ENCODE measurements at places on chromosomes 2 and 18.

- no peak for DNase-seq
Measured at GRCh38 chr2:99543247-99543646, 53.4 kb upstream of the REV1 start.

DNA sequence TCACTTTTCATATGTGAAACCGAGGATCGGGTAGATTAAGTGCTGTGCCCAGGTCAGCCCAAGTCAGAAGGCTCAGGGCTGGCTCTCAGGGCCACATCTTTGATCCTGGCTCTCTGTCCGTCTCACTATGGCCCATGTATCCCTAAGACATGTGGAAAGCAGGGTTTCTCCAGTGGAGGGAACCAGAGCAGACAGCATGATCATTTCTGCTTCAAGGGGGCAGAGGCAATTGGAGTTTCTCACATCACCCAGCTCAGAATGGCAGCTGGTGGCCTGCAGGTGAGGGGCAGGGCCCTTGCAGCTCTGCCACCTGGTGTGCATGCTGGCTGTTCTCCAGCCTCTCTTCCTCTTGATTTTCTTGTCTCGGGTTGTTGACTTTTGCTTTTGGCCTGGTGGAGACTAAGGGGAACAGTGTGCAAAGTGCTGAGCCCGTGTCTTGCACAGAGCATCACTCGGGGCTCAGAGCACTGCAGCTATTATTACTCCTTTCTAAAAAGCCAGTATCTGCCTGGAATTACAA, 27.0 kb downstream of the LDLRAD4 start:
- no peak for DNase-seq

- DNase-seq: no peak
Measured at GRCh38 chr2:26848336-26849055, 564 bp downstream of the DPYSL5 start.

- no peak for DNase-seq
Measured at GRCh38 chr2:133790711-133791110, 222.4 kb upstream of the NCKAP5 start.

GRCh38 chr2:109006971-109007370, 18.0 kb upstream of the EDAR start:
- DNase-seq: no peak

DNA sequence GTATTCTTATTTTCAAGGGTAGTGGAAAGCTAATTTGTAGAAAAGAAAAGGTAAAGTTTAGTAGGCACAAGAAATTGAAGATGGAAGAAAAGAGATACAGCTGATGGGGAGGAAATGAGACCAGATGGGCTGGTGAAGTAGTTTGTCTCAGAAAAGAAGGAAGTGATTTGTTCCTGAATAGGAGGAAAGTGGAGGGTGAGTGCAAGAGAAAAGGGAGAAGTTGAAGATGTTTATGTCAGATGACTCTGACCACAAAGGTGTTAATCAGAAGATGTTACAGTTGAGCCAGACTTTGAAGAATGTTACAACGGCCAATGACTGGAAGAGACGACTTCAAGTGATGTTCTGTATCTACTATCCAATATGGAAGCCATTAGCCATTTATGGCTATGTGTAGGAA, 21.2 kb downstream of the ZSCAN30 start:
- DNase-seq: no peak

- no peak for DNase-seq
Measured at GRCh38 chr2:40123746-40124145, 328.1 kb downstream of the SLC8A1 start.

GRCh38 chr2:236633775-236634560, 64.3 kb downstream of the ACKR3 start:
- DNase-seq: no peak

DNA sequence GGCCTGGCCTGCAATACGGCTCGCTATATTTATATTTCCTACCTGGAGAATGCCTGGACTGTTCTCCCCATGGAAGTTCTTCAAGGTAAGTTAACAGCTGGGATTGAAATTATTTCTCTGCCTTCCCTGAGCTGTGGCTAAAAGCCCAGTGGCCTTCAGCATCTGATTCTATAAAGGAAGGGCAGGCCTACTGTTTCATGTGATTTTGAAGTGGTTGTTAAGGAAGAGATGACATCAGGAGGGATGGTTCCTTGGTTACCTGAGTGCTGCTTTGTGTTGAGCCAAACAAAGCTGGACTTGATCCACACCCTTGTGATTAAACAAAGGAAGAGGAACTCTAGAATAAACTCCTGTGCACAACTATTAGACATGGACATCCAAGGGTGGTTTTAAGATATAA, 61.6 kb downstream of the MFSD6 start:
- peak; percentile 98 for DNase-seq

- DNase-seq: peak; percentile 1
Measured at GRCh38 chr18:7000484-7001096, 117.0 kb downstream of the LAMA1 start.

DNA sequence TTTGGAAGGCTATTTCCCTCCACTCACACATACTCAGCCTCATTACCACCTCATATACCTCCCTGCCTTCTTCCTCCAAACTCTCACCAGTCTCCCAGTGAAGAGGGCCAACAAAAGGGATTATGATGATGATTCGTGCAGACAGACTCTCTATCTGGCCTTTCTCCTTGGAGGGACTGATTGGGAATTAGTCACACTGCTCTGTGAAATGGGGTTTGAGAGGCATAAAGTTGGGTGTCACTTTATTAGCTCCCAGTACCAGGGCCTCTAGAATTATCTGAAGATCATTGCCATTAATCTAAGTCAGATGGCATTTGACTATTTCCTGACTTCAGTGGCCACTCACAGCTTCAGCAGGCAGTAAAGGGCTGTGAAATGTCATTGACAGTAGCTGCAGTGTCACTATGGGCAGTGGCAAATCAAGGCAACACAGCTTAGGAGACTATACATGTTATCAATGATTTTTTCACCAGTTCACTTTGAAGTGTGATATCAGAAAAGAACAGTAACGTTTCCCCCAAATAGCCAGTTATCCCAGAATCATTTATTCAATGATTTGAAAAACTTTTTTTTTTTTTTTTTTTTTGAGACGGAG, 17.4 kb downstream of the CNRIP1 start:
- DNase-seq: no peak

- DNase-seq: no peak
Measured at GRCh38 chr2:98460573-98461497, 16.2 kb downstream of the INPP4A start.

DNA sequence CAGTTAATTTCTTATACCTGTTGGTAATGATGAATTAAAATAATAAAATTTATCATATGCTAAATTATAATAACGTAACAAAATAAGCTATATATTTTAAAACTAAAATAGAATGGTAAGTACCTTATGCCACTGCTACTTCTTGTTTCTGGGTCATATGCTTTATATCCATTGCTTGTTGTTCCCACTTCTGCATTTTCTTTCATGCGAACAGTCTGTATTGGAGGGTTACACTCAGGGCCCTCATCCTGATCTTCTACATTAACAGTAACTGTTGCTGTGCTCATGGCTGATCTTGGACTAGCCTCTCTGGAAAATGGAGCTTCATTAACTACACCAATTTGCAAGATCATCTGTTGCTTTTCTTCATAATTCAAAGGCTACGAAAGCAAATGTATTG, 22.2 kb downstream of the DSC2 start:
- DNase-seq: no peak
